Breast epithelium (tissue), 4 donors: ENCODE measurements at places on chromosomes 4 and X.

DNA sequence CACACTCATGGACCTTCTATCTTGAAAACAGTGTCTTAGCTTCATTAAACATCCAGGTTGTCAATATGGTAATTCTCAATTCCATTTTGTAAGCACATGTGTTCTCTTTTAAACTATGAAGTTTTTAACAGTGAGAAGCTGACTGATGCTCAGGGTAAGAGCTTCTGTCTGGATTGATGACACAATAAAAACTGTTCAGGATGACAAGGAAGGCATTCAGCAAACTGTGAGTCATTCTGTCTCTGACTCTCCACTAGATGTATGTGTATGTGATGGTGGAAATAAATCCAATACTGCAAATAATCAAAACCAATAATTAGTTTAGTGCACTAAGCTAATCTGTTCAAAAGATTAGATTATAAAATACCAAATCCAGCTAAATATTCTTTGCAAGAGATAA lies 115.3 kb upstream of the ARX start:
- no peak for DNase-seq

GRCh38 chrX:19515615-19516105 lies 352 bp upstream of the MAP3K15 start:
- DNase-seq: no peak

GRCh38 chr4:137599734-137600133 lies 67.4 kb upstream of the PCDH18 start:
- DNase-seq: no peak

GRCh38 chr4:6892190-6892908 lies 17.3 kb upstream of the TBC1D14 start:
- DNase-seq: no peak

DNA sequence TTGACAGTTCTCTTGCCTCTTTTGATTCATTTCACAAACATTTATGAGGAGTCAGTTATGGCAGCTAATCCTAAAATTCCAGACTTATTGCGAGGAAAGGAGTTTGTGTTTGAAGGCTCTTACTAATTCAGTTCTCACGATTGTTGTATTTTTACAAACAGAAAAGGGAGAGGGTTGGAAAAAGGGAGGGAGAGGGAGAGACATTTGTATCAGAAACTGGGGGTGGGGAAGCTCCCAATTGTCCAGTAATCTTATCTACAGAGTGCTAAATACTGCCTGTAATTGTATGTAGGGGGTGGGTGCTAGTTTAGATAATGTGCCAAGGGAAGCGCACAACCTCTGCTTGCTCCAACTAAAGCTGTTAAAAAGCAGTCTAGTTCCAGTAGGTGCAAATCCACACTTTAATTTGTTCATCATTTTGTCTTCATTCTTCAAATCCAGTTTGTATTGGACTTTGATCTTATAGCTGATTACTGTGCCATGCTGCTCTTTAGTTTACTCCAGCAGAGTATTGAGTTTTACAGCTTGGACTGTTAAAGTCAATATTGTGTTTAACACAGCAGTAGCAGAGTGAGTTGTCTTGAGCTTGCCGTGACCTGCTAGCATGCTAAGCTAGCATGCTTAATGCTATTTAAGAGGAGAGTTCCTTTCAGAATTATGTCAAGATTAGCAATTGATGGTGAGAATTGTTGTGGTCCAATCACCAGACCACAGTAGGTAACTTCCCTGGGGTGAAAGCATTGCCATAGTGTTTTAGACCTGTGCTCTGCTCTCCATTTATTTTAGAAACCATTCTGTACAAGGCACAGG lies 13.9 kb downstream of the FNIP2 start:
- DNase-seq: no peak

DNA sequence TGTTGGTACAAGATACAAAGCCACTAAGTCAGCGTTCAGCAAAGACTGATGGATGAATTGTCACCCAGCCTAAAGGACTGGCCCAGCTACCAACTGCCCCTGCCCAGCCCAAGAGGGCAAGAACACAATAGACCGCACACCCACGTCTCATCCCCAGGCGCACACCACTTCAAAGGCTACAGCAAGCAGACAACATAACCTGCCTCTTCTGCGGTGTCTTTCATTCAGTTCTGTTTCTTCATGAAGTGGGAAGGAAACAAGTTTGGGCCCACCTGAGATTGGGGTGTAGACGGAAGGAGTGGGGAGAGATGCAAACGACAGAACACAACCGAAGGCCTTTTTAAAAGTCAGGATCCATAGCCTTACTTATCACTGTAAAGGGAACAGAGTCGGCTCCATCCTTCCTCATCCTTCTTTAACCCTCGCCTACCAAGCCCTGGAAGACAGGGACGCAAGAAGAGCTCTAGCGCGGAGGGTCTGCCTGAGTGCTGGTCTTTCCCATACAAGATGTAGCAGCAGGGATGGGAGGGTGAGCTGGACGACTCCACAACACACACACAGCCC lies 691 bp downstream of the SCARB2 start:
- DNase-seq: no peak

- DNase-seq: no peak
Measured at GRCh38 chr4:39616651-39617050, 22.0 kb downstream of the SMIM14 start.

DNA sequence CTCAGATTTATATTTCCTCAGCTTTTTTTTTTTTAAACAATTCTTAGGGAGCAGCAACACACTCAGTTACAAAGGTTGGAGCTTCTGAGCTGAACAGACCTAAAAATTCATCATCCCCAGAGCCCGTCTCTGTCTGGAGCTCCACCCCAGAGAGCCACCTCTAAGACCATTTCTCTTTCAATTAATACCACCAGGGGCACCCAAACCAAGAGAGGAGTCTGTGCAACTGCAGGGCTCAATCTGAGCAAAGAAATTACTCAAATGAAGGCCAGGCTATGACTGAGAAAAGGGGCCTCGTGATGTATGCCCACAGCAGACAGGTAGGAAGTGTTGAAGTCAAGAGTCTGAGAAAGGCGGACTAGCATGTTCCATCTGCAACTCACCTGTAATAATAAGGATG lies 95.5 kb downstream of the C4orf51 start:
- DNase-seq: no peak

- DNase-seq: no peak
Measured at GRCh38 chrX:10033375-10034007, 66.3 kb downstream of the CLDN34 start.

- DNase-seq: no peak
Measured at GRCh38 chr4:82479562-82479961, 49.2 kb downstream of the ENOPH1 start.

GRCh38 chr4:141609243-141609642 lies 27.1 kb upstream of the IL15 start:
- no peak for DNase-seq
